Stimulated activated CD8-positive, alpha-beta memory T cell treated with anti-CD3 and anti-CD28 coated beads, Interleukin-4, amount 100 ng/mL, for 1 hour (primary cell): ENCODE measurements at places on chromosomes 5 and 9.

DNA sequence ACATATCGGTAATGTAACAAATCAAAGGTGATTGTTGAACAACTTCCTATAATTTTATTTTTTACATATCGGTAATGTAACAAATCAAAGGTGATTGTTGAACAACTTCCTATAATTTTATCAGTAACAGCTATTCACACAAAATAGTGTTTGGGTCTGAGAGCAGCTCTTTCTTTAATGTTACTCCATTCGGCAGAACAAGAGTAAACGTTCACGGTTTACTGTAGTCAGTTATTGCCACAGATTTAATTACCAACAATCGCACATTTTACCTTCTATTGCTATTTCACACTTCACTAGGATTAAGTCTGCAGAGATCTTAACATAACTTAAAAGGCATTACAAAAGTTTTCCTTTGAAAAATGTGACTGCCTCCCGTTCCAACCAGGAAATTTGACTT lies 6.4 kb downstream of the GNAQ start:
- no peak for DNase-seq

- no peak for DNase-seq
These were observed 327.8 kb downstream of the FBXL7 start for GRCh38 chr5:15827741-15828140.

DNA sequence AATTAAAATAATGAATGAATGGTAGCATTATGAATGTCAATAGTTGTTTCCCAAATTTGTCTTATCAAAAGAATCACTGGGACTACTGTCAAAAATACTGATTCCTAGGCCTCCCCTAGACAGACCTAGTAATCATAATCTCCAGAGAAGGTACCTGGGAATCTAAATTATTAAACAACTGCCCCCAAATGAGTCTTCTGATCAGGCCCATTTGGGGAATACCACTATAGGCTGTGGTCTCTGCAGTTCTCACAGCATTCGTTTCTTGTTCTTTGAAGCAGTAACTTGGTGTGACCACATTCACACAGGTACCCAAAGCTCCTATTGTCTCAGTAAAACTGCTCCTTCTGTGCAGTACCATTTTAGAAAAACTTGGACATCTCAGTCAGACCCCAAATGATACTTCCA lies 230.9 kb downstream of the PIK3R1 start:
- no peak for DNase-seq

GRCh38 chr5:9557696-9558095 lies 11.8 kb upstream of the SEMA5A start:
- no peak for DNase-seq

DNA sequence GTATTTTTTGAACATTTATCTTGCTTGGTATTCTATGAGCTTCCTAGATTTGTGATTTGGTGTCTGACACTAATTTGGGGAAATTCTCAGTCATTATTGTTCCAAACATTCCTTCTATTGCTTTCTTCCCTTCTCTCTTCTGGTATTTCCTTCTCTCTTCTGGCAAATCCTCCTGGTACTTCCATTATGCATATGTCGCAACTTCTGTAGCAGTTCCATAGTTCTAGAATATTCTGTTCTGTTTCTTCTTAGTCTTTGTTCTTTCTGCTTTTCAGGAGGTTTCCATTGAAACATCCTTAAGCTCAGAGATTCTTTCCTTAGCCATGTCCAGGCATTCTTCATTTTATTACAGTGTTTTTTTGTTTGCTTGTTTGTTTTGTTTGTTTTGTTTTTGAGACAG lies 155.2 kb upstream of the PIK3R1 start:
- DNase-seq = no peak

GRCh38 chr9:712643-713042 lies 128.9 kb upstream of the DMRT1 start:
- DNase-seq = no peak

- DNase-seq = no peak
These were observed 48.8 kb downstream of the GRAMD2B start for GRCh38 chr5:126471875-126472537.

- DNase-seq = no peak
These were observed 388.2 kb downstream of the FAM170A start for GRCh38 chr5:120017513-120017912.

DNA sequence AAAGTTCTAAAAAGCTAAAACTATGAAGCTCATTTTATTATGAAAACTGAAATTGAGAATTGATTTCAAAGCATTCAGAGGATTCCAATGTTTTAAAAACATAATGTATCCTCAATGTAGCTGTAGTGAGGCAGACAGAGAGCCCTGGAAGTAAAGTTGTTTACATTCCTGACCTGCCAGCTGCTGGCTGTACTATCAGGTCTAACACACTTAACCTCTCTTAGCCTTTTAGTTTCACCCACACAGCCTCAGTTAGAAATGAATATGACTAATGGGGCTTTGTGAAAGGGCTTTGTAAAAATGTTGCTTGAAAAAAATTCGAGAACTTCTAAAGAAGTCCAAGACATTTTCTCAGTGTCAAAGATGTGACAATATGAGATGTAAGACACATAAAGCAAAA lies 122.6 kb downstream of the FBXL17 start:
- no peak for DNase-seq

DNA sequence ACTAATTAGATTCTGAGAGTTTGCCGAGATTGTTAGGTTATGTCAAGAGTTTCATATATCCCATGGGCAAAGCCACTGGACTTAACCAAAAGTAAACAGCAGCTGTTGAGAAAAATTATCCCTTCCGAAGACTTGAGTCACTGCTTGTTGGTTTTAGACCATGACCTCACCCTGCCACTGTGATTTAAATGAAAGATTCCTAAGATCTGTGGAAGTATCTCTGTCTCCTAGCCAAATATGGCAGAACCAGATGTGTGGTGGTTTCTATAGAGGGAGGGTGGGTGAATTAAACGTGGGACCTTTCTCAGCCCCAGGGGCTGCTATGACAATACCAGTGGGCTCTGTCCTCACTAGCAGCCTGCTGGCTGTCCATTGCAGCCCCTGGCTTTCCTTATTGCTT lies 19.3 kb downstream of the DMRT3 start:
- DNase-seq = no peak

DNA sequence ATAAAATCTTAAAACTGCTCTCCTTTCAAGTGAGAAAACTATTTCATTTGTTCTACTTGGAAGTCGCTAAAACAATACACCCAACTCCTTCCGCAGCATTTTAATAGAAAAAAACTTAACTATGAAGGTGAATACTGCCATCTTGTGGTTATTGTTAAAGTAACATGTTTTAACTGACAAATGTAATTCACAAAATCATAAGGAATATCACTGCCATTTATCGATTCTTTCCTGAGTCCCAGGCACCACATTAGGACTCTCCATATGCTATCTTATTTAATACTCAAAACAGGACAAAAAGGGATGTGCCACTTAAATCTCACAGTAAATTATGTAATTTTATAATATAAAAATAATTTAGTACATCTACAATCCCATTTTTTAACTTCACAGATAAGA lies 130.5 kb upstream of the ITGA1 start:
- no peak for DNase-seq

- no peak for DNase-seq
These were observed 101.3 kb downstream of the AGTPBP1 start for GRCh38 chr9:85640425-85640824.

DNA sequence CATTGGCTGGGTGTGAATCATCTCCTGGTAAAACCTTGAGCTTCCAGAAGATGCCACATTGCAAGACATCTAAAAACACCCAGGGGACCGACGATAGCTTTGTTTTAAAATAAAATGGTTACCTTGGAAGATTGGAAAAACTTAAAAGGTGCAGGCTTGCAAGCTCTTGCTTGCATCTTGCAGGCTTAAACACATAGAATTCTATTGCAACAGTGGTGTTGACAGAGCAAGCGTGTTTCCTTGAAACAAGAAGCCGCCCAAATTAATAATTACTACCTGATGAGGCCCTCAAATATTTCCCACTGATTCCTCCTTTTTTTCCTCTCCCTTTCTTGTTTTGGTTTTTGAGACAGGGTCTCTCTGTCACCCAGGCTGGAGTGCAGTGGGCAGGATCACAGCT lies 137.1 kb upstream of the BASP1 start:
- no peak for DNase-seq

- no peak for DNase-seq
These were observed 8.1 kb downstream of the HBEGF start for GRCh38 chr5:140338336-140338735.

GRCh38 chr5:160507221-160507721 lies 85.6 kb downstream of the PTTG1 start:
- DNase-seq = no peak

GRCh38 chr9:120603591-120603990 lies 23.6 kb upstream of the CDK5RAP2 start:
- no peak for DNase-seq

- DNase-seq = no peak
These were observed 25.6 kb downstream of the ABL1 start for GRCh38 chr9:130860458-130861316.

GRCh38 chr9:135926402-135927194 lies 19.3 kb upstream of the CAMSAP1 start:
- DNase-seq = no peak

- no peak for DNase-seq
These were observed 21.0 kb downstream of the ISL1 start for GRCh38 chr5:51404255-51404654.

DNA sequence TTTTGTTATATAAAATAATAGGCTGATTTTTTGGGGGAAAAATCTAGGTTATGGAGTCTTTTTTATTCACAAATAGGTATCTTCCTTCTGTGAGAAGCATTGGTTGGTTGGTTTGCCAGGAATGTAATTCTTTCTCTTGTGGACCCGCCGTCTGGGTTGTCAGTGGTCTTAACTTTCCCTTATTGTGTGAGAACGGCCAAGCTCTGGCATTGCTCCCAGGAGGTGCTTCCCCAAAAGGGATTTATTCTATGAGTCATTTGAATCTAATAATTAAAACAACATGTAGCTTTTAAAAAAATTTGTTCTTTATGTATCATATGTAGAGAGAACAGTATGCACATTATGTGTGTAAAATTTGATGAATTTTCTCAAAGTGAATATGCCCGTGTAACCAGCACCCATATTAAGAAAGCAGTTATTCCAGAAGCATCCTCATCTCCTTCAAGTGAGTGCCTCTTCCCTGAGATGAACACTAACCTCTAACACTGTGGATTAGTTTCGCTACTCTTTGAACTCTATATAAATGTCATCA lies 114.4 kb downstream of the MAST4 start:
- no peak for DNase-seq

GRCh38 chr9:4490705-4491625 lies 697 bp downstream of the SLC1A1 start:
- DNase-seq = no peak

DNA sequence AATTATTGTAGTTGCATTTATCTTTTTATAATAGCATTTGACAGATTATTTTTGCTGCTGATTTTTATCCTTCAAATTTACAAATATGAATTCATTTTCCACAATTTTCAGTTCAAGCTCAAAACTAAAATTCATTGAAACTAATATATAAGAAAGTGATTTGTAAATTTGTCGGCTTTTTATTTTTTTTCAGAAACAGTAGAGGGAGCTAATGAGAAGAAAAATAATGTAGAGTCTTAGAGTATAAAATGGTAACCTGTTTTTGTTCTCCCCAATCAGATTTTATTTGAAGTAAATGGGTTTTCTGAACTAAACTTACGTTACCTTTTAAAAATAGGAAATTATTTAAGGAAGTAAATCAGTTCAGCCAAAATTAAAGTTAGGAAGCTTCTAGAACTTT lies 19.2 kb downstream of the PRRC1 start:
- DNase-seq = no peak

DNA sequence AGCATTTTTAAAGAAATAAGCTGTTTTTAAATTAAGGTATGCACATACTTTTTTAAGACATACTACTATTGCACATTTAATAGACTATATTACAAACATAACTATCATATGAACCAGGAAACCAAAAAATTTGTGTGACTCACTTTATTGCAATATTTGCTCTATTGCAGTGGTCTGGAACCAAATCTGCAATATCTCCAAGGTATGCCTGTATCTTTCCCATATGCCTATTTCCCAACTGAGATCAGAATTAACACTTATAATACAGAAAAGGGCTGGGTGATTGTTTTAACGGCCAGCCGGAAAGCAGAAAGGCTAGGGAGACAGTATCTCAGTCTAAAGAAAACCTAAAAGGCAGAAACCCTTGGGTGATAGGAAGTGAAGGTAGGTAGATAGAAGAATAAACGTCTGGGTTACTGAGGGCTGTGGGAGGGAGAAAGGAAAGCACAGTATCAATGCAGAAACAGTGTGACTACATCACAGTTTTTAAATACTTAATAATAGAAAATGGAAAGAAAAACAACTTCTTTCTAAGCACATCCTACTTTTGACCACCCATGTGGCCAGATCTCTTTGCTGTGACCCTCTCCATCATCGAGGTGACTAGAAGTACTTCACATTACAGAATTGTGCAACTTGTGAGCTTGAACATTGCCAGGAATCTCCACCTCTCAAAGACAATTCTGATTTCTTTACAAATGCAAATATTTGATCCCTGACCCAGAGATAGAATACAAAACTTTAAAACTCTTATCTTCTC lies 126.4 kb downstream of the LPAR1 start:
- no peak for DNase-seq

- DNase-seq = no peak
These were observed 42.0 kb downstream of the SHB start for GRCh38 chr9:38026840-38027527.

DNA sequence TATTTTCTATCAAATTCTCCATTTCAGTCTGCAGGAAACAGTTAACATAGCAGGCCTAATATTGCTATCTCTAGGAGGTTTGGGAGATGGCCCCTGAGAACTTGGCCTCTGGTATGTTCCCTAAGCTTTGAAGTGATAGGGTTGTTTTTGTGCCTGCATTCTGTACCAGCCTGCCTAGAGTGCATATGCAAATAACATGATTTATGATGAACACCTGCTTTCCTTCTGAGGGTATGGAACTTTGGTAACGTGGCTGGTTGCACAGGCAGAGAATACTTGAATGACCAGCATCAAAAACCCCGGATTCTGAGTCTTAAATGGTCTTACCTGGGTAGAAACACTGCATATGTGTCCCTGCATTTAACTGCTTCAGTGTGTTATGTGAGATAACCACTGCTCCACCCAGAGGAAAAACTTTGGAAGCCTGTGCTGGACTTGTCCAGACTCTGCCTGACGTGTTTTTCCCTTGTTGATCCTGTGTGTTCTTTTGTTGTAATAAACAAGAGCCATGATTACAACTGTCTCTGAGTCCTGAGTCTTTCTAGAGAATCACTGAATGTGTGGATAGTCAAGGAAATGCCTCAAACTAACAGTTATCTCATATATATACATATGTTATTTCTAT lies 111.3 kb upstream of the ABCA1 start:
- no peak for DNase-seq

- no peak for DNase-seq
These were observed at the start of gene FBLL1 for GRCh38 chr5:168528521-168529373. Gene FBLL1, plus strand, starts transcription at chr5:168529305. Its CDS starts 200 bp downstream, at chr5:168529505.

GRCh38 chr5:61881821-61882487 lies 424.1 kb upstream of the KIF2A start:
- no peak for DNase-seq

DNA sequence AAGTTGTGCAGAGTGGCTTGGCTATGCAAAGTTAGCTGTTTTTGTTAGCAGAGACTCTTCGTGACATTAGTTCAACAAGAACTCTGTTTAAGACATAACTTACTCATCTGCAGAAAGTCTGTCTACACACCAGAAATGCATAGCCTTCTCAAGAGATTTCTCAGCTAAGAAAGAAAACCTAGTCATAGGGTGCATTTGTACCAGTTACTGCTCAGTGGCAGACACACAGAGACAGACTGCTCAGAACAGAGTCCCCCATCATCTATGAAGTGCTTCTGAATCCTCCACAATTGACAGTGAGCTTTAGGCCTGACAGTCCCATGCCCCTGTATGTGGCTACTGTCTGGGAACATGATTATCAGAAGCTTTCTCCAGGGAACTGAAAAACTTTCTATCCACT lies 56.1 kb upstream of the IFNK start:
- DNase-seq = no peak
